Thoracic aorta endothelial cell (primary cell): ENCODE measurements at places on chromosomes 16 and 17. TPM values are rescaled to one million over a fixed set of nuclear protein-coding genes. Genes with fewer than 3 reads are reported as not detected.

Gene GDPD3
- 1.7 and 2.0 TPM in 2 replicates for total RNA-seq

Gene KRTAP4-12
- not detected in 2 replicates for total RNA-seq

Gene EPN3
- 0.07 and 0.13 TPM in 2 replicates for total RNA-seq

Gene SEPTIN12
- not detected in 2 replicates for total RNA-seq

Gene GPR142
- not detected in 2 replicates for total RNA-seq

Gene ABCA6
- 32.7 and 36.3 TPM in 2 replicates for total RNA-seq

Gene FBXL16
- 0.65 and 0.66 TPM in 2 replicates for total RNA-seq

Gene SLC5A10
- total RNA-seq: not detected in 2 replicates

Gene FA2H
- not detected in 2 replicates for total RNA-seq

Gene CACNG3
- not detected in 2 replicates for total RNA-seq

Gene TIMM22
- total RNA-seq: 20.4 and 24.1 TPM in 2 replicates

Gene HID1
- total RNA-seq: 14.9 and 28.4 TPM in 2 replicates

Gene KPNB1
- 566 and 640 TPM in 2 replicates for total RNA-seq

Gene MEIOB
- 0.14 and 0.66 TPM in 2 replicates for total RNA-seq

Gene COPS3
- total RNA-seq: 106 and 126 TPM in 2 replicates

Gene FBXO39
- total RNA-seq: 0.93 and 2.9 TPM in 2 replicates

Gene HOXB1
- total RNA-seq: not detected in 2 replicates

Gene SOST
- not detected in 2 replicates for total RNA-seq

Gene PTGES3L
- total RNA-seq: 0.22 and 0.27 TPM in 2 replicates

Gene PRSS53
- 1.1 and 1.5 TPM in 2 replicates for total RNA-seq

Gene KRTAP4-9
- not detected in 2 replicates for total RNA-seq

Gene SLFN14
- total RNA-seq: not detected in 2 replicates

Gene SLC47A1
- total RNA-seq: 8.6 and 15.4 TPM in 2 replicates

Gene RNF157
- 0.22 and 0.93 TPM in 2 replicates for total RNA-seq

Gene HS3ST3B1
- 0.13 and 0.29 TPM in 2 replicates for total RNA-seq

Gene CD19
- total RNA-seq: 0.13 TPM in 1 of 2 replicates, not detected in the other

Gene PLCG2
- 9.4 and 10.2 TPM in 2 replicates for total RNA-seq

Gene DRG2
- 36.6 and 47.3 TPM in 2 replicates for total RNA-seq

Gene VAT1L
- total RNA-seq: 2.4 and 6.8 TPM in 2 replicates

Gene ENPP7
- not detected in 2 replicates for total RNA-seq

Gene TNFRSF13B
- not detected in 2 replicates for total RNA-seq

Gene CACNG1
- not detected in 2 replicates for total RNA-seq

Gene WDR45B
- total RNA-seq: 70.5 and 81.1 TPM in 2 replicates

Gene BPTF
- 86.7 and 88.2 TPM in 2 replicates for total RNA-seq

Gene SMIM5
- total RNA-seq: under 0.01 TPM in 1 of 2 replicates, not detected in the other

Gene ABCA8
- total RNA-seq: 15.8 and 77.7 TPM in 2 replicates

Gene ELP5
- total RNA-seq: 32.0 and 36.4 TPM in 2 replicates

Gene TBC1D3C
- total RNA-seq: 0.13 TPM in 1 of 2 replicates, not detected in the other

Gene DDX28
- total RNA-seq: 13.4 and 14.4 TPM in 2 replicates

Gene ARRB2
- total RNA-seq: 18.4 and 20.7 TPM in 2 replicates

Gene ZNF597
- total RNA-seq: 2.7 and 3.5 TPM in 2 replicates

Gene COL1A1
- 0.66 and 1.3 TPM in 2 replicates for total RNA-seq

Gene KCNJ16
- total RNA-seq: under 0.01 and 0.13 TPM in 2 replicates

Gene MYH1
- total RNA-seq: not detected in 2 replicates

Gene TBX2
- total RNA-seq: 0.13 TPM in 1 of 2 replicates, not detected in the other

Gene FLYWCH1
- total RNA-seq: 27.5 and 35.5 TPM in 2 replicates

Gene KRT12
- not detected in 2 replicates for total RNA-seq

Gene GSG1L
- not detected in 2 replicates for total RNA-seq

Gene KRT25
- not detected in 2 replicates for total RNA-seq

Gene ITGAX
- 0.27 and 2.9 TPM in 2 replicates for total RNA-seq

Gene TRPV2
- total RNA-seq: 7.8 and 35.9 TPM in 2 replicates

Gene GINS2
- total RNA-seq: 15.4 and 19.6 TPM in 2 replicates

Gene CAVIN1
- total RNA-seq: 947 and 968 TPM in 2 replicates

Gene CLDN9
- total RNA-seq: not detected in 2 replicates
